Pulmonary artery endothelial cell (primary cell): ENCODE measurements at places on chromosomes 5 and 9.

GRCh38 chr9:87615136-87615535, 110.8 kb upstream of the CTSL start:
- no peak for DNase-seq

GRCh38 chr9:131732636-131733289, 7.1 kb downstream of the RAPGEF1 start:
- DNase-seq = no peak

DNA sequence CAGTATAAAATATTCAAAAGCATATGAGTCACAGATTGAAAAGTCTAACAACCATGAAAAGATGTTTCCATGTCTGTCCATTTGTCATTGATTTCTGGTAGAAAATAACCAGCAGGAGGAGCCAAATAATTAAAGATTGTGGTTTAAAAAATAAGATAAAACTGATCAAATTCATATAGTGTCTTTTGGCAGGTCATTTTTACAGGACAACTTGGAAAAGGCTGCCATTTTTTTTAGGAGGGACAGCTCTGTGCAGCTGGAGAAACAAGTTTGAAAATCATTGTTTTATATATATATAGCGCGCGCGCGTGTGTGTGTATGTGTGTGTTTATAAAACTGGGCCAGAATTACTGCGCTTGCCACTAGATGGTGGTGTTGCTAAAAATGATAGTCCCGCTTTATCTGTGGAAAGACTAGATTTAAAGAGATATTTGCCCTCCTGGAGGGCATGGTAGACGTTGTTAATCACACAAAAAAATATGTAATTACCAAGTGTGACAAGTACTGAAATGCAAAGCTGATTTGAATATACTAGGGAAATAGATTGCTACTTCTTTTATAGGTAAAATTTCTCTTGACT, 1.3 kb upstream of the TRMO start:
- DNase-seq = peak; percentile 41

DNA sequence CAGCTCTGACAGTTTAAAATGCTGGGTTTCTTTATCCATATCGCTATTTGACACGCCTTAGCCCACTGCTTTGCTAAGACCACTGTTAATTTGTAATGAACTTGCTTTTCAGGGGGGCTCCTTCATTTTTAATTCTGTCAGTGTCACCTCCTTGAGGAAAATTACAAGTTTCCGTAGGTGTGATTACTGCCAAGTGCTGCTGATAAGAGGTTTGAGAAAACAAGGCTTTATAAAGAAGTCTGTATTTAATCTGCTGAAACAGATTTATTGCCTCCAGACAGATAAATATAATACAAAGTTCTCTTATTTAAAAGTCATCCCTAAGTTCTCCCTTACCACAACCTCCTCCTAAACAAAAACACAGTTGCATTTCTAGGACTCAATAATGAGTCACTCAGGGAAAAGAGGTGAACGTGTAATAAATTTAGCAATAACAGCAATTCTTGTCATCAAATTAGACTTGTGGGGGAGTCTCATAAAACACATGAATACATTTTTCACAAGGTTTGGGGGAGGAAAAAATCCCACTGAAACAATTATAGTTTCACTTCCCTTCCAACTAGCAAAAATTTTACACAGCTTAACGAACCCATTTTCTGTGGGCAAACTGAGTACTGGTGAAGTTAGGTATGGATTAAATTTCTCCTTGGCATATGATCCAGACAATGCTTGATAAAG, 72.8 kb downstream of the MAPKAP1 start:
- DNase-seq = no peak

- no peak for DNase-seq
Measured at GRCh38 chr5:147901599-147902039, 4.7 kb downstream of the C5orf46 start.
